ENCODE measurements at places on chromosomes 7 and 10.
A peak's percentile ranks its signal among the peaks of the same experiment; 100 is the strongest.

- peak; percentile 34 for DNase-seq
Measured at GRCh38 chr7:34823650-34824258, 165.7 kb downstream of the NPSR1 start.

GRCh38 chr10:118841881-118842605 lies 87.3 kb upstream of the CACUL1 start:
- DNase-seq = no peak

DNA sequence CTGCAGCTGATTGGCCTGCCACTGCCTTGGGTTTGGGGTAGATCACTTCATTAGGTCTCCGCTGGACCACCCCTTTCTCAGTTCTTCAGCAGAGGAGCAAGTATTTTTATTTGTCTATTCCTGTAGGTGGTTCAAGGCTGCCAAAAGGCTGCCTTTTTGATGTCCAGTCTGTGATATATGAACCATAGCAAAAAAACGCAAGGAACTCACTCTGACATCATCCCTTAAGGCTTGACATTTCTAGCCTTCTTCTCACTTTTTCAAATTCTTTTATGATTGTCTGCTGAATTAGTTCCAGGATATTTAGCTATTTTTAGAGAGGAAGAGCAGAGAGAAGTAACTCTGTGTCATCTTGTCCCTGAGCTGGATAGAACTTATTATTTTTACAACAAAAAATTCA lies 269.2 kb downstream of the BAMBI start:
- DNase-seq = no peak

DNA sequence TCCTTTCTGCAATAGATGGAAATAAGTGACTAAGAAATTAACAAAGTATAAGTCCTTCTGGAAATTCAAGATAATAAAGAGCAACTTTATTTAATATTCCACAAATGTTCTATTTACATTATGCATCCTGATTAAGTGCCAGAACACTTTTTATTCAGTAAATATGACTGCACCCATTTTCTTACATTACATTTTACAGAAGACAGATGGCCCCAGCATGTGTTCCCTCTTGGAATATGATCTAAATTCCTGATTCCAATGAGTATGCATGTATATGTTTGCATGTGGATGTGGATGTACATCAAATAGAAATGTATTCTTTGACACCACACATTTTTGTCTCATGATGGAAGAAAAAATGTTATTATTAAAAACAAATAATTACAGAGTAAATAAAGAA lies 628.7 kb upstream of the SEMA3D start:
- DNase-seq = no peak

- DNase-seq = no peak
Measured at GRCh38 chr7:23276376-23276775, 22.8 kb upstream of the MALSU1 start.

DNA sequence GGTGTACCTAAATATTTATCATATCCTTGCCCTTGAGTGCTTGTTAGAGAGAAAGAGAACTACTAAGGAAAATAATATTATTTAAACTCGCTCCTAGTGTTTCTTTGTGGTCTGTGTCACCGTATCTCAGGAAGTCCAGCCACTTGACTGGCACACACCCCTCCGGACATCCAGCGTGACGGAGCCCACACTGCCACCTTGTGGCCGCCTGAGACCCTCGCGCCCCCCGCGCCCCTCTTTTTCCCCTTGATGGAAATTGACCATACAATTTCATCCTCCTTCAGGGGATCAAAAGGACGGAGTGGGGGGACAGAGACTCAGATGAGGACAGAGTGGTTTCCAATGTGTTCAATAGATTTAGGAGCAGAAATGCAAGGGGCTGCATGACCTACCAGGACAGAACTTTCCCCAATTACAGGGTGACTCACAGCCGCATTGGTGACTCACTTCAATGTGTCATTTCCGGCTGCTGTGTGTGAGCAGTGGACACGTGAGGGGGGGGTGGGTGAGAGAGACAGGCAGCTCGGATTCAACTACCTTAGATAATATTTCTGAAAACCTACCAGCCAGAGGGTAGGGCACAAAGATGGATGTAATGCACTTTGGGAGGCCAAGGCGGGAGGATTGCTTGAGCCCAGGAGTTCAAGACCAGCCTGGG lies 11.4 kb downstream of the SERPINE1 start:
- peak; percentile 70 for DNase-seq

GRCh38 chr10:22742678-22743077 lies 28.3 kb upstream of the PIP4K2A start:
- DNase-seq = no peak

DNA sequence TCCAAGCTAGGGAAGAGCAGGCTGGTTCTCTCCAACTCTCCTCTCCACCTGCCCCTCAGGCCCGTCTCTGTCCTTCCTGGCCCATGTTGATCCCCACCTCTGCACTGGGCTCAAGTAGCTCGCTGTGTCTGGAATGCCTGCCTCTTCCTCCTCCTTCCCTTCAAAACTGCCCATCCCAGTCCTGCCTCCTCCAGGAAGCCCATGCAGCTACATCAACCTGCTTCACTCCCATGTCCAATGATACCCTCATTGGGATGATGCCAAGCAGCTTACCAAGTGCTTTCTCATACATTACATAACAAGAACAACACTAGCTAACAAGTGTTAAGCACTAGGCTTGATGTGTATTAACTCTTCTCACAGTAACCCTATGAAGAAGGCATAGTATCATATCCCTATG lies 8.2 kb downstream of the ASB10 start:
- DNase-seq = no peak

GRCh38 chr10:1732564-1732996 lies 4.7 kb downstream of the ADARB2 start:
- DNase-seq = no peak

DNA sequence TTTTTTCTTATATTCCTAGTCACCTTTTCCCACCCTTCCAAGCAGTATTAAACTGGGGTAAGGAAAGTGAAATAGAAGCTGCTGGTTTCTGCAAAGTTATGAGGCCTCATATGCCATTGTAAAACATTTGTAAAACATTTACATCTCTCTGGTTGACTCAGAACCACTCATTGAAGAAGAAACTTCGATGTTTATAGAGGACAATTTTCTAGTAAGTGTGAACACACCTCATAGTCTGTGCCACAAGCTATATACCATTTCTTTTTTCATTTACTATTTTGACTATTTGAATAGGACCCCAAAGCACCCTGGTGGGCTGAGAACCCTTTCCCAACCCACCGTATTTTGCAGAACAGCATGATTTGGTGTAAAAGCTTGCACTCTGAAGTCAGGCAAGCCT lies 12.9 kb upstream of the ITGB1 start:
- no peak for DNase-seq

- DNase-seq = no peak
Measured at GRCh38 chr7:111832174-111832573, 269.9 kb upstream of the IMMP2L start.

GRCh38 chr7:112905950-112906349 lies 115.8 kb upstream of the TMEM168 start:
- DNase-seq = no peak

DNA sequence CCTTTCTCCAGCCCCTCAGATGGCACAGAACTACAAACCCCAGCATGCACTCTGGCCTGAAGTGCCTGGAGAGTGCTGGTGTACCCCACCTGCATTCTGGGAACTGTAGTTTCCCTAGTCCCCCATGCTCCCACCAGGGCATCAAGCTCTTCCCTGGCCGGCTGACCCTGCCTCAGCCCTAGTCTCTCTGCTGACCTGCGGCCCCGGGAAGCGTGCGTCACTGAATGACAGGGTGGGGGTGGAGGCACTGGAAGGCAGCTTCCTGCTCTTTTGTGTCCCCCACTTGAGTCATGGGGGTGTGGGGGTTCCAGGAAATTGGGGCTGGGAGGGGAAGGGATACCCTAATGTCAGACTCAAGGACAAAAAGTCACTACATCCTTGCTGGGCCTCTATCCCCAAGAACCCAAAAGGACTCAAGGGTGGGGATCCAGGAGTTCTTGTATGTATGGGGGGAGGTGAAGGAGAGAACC lies 2.1 kb downstream of the NOS3 start:
- DNase-seq = no peak

- DNase-seq = no peak
Measured at GRCh38 chr7:50595491-50596102, 30.4 kb upstream of the DDC start.

GRCh38 chr10:127925471-127926207 lies 18.7 kb downstream of the PTPRE start:
- no peak for DNase-seq

DNA sequence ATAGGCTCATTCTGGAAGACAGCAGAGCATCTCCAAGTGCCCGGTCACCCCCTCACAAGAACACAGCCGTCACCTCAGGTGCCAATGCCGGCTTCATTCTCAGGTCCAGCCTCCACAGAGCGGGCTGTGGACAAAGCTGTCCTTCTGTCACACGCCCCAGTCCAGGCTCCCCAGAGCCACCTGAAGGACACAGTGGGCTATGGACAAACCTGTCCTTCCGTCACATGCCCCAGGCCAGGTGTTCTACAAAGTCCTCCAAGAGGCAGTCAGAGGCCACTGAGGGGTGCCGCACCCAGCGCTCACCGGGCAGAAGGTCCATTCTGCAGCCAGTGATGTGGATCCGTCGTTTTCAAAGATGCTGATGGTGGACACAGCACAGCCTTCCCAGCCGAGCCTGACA lies 173.2 kb upstream of the PPP2R2D start:
- DNase-seq = no peak

DNA sequence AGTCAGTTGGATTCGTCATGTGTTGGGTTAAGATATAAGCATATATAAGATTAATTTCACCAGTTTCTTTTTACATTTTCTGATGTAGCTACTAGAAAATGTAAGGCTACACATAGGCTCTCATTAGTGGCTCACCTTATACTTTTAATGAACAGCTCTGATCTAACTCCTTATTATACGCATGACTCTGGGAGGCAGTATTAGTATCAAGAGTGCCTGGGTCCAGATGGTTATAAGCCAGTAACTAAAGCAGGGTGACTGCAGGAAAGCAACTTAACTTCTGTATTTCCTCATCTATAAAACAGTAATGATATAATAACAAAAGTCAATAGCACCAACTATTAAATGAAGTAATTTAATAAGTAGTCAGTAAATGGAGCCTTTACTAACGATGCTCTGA lies 1.4 kb upstream of the ELMO1 start:
- DNase-seq = no peak

DNA sequence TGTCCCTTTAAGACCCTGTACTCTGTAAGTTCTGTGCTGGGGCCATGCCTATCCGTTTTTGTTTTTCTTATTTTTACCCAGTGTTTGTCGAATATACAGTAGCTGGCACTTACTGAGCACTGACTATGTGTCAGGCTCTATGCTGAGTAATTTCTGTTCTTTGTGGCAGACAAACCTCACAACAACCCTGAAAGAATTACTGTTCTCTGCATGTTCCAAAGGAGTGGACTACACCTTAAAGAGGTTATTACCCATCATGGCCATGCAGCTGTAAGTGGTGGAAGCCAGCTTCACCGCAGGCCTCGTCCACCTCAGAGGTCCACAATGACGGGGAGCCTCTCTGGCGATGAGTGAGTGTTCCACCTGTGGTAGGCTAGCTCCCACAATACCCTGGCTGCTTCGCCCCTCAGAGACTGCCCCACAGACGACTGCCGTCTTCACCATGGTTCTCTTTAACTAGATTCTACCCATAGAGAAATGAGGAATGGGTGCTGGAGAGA lies 30.1 kb upstream of the RBM20 start:
- no peak for DNase-seq

- no peak for DNase-seq
Measured at GRCh38 chr10:77849039-77849664, 77.4 kb downstream of the DLG5 start.

- no peak for DNase-seq
Measured at GRCh38 chr10:16732376-16732775, 84.8 kb downstream of the RSU1 start.
